RPMI7951 (cell line): ENCODE measurements at places on chromosomes 6 and 20. TPM values are rescaled to one million over a fixed set of nuclear protein-coding genes. Genes with fewer than 3 reads are reported as not detected.
A peak's percentile ranks its signal among the peaks of the same experiment; 100 is the strongest.

- peak; percentile 20 for DNase-seq
Measured at GRCh38 chr6:132937466-132937906, 123.1 kb downstream of the RPS12 start.

- peak; percentile 34 for DNase-seq
Measured at GRCh38 chr6:151269321-151269995, 29.7 kb downstream of the AKAP12 start.

- DNase-seq: no peak
Measured at GRCh38 chr6:73180076-73180738, 45.1 kb downstream of the KHDC1L start.

- no peak for DNase-seq
Measured at GRCh38 chr6:12024699-12025434, 12.8 kb downstream of the HIVEP1 start.

- DNase-seq: peak; percentile 86
Measured at GRCh38 chr6:17418281-17419188, 25.1 kb downstream of the CAP2 start.

GRCh38 chr6:10033223-10033829, 381.5 kb downstream of the TFAP2A start:
- DNase-seq: peak; percentile 62

DNA sequence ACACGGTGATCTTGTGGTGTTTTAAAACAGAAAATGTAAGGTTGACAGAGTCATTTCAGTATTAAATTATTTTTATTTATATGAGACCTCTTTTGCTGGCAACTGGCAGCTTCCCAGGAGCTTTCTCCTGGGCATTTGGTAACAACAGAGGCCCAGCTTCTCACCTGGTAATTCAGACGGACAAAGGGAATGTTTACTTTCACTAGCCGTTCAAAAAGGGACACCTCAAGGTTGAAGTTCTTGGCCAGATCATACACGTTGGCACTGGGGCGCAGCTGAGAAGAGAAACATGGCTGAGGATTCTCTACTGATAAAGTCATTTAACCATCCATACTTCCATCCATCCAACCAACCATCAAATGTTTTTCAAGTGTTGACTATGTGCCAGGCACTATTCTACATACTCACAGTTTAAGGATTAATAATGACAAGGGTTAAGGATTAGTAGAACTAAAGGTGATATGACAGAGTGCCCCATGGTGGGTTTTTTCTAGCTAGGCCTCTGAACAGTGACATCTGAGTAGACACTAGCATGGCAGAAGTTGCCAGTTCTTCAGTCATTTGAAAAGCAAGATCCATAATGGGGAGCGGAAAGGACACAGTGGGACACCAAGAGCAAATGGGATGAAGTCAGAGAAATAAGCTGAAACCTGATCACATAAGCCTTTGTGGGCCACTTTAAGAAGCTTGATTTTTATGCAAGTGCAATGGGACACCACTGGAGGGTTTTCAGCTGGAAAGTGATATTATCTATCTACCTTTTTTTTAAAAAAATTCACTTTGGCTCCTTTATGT, 25.1 kb downstream of the ZNFX1 start:
- no peak for DNase-seq

GRCh38 chr6:139820210-139820609, 445.8 kb upstream of the CITED2 start:
- DNase-seq: peak; percentile 65

- DNase-seq: peak; percentile 45
Measured at GRCh38 chr6:110530671-110531070, 54.3 kb upstream of the SLC22A16 start.

DNA sequence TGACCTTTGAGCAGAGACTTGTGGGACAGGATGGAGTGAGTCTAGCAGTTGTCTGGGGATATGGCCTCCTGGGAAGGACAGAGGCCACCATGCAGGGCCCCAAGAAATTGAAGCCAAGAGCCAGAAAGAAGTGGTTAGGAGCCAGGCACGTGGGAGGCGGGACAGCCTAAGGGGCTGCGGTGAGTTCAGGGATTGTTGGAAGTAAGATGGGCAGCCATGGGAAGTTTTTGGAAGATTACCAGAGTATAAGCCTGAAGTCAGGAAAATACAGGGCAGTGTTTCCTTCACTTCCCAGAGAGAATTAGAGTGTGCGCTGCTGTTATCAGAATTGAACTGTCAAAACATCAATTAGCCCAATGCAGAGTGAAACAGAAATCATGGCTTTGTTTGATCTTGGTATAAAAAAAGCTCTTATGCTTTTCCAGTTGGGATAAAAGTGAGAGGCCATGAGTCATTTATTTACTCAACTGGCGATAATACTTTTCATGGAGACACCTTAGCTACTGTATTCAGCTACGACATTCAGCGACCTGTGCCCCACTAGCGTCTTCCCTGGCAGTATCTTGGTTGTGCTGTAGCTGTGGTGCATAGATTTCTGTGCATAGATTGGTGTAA, 66.9 kb downstream of the PHACTR2 start:
- peak; percentile 69 for DNase-seq

DNA sequence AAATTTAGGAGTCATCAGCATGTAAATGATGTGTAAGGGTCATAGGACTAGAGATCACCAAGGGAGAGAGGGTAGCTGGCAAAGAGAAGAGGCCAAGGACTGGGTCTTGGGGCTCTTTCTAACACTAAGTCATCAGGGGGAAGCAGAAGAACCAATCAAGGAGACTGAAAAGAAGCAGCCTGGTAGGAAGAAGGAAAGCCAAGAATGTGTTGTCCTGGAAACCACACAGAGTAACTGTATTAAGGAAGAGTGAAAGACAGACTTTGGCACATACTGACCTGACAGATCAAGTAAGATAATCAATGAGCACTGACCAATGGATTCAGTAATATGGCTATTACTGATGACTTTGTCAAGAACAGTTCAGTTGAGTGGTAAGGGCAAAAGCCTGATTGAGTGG, 42.3 kb upstream of the LAMA4 start:
- DNase-seq: no peak

- DNase-seq: no peak
Measured at GRCh38 chr6:35213298-35213791, 411 bp upstream of the SCUBE3 start.

DNA sequence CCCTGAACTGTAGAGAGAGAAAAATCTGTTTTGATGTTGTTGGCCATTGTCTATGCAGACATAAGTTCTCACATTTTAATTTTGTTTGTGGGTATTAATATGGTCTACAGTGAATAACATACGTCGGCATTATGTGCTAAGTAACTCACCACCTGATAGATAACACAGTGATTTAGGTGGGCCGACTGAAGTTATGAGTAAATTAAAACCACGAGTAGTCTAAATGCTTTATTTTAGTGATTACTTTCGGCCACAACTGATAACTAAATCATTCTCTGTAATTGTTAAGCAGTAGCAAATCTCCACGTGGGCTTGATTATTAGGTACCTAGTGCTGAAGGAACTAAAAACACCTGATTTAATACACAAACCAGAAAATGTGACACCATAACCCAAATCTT, 1.1 kb downstream of the DOP1A start:
- DNase-seq: no peak

DNA sequence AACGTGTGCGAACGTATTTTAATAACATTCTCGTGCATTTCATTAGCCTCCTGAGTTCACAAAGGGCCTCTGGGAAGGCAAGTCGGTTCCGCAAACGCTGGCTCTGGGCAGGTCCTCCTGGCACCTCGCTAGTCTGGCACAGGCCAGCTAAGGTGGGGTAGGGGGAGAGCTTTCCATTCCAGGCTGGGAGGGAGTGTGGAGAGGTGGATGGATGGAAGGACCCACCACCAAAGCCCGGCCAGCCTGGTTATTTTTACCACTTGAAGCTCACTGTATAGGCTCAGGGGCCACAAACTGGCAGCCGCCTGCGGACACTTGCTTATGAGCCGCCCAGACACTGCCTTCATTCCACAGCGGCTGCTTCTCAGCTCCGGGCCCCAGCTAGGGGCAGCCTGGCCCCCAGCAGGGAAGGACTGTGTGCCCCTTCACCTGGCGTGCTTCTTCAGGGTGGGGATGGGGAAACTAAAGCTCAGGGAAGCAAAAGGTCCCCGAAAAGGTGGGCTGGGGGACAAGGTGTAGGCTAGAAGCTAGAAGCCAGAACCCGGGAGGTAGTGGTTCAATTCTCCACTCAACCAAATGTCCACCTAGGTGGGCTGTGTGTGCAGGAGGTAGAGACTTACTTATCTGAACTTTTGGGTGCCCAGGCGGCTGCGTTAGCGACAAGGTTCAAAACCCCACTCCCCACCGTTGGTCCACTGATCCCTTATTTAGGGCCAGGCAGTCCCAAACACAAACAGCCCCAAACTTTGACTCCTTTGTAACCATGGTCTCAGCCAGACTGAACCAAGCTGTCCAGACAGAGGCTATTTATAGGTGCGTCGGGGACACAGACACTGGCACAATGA, 1.7 kb downstream of the PMEPA1 start:
- no peak for DNase-seq

DNA sequence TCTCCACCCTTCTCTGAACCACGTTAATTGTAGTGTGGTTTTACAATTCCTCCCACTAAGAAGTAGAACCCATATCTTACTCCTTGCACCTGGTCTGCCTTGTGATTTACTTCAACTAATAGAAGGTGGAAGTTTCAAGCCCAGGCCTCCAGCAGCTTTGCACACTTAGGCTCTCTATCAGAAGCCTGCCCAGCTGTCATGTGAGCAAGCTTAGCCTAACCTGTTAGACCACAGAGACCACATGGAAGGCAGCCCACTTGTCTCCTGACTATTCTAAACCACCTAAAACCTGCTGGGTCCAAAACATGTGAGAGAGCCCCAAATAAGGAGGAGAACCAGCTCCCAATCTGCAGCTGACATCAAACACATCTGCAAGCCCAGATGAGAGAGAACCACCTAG, 127.6 kb upstream of the BTBD3 start:
- no peak for DNase-seq

GRCh38 chr6:101413773-101414172, 20.3 kb downstream of the GRIK2 start:
- DNase-seq: no peak

DNA sequence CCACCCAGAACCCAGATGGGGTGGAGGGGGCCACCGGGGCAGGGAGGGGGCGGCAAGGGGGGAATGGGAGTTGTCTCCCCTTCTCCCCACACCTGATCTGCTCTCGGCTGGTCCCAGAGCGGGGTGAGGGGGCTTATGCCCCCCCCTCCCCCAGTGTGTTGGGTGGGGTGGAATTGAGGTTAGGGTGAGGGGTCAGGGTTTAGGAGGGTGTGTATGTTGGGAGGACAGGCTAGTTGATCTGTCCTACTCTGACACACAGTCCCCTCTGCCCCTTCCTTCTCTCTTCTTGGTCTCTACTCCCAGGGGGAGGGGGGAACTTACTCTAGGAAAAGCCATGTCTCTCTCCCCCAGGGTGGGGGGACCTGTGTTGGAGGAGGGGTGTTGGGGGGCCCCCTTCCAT, 1.9 kb upstream of the ZBTB9 start:
- DNase-seq: no peak

GRCh38 chr20:5504061-5504739, 187.4 kb upstream of the PROKR2 start:
- DNase-seq: peak; percentile 46

GRCh38 chr6:15874821-15875220, 212.0 kb upstream of the DTNBP1 start:
- DNase-seq: peak; percentile 44

DNA sequence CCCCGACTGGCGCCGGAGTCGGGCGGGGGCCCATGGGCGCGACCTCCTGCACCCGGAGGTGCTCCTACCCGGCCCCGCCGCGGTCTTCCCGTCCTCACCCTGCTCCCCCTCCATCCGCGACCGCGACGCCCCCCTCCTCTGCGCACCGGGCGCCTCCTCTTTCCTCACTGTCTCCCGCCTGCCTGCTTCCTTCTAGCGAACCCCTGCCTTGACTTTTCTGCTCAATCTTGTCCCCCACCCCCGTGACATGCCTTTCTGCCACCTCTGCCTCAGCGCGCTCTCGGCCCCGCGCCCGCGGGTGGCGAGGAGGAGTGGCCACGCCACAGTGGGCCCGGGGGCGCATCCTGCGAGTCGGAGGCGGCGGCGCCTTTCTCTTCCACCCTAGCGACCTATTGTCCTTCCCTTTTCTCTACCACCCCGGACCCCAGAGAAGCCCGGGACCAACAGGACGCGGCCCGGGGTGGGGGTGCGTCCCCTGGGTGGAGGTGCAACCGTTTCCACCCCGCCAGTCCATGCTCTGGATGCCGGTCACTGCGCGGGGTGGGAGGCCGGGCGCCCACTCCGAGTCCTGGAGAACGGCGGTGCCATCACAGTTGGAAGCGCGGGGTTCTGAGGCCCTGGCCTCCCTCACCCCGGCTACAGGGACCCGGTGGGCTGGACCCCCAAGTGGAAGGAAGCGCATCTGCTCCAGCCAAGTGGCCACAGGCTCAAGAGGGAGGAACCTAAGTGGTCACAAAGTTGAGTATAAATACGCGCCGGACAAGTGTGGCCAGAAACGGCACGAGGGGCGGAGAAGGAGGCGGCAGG, 2.0 kb downstream of the PDE10A start:
- no peak for DNase-seq

DNA sequence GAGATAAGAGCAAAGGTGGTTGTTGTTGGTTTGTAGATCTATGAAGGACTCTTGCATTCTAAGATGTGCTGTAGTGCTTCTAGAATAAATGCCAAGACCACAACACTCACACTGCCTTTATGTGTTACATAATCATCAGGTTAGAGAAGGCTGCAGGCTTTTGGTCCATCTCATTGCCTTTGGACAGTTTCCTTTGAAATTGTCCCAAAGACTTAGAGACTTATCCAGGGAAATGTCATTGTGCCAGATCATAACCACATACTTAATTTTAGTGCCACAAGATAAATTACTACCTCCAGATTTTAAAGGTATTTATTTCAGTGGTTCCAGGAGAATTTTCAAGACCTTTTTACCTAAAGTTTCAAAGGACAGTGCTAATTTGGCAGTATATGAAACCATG, 666.6 kb upstream of the CITED2 start:
- peak; percentile 35 for DNase-seq

KHDC1 gene
- 0.60 and 2.1 TPM in 2 replicates for total RNA-seq

NKAPL gene
- not detected in 2 replicates for total RNA-seq

RNF144B gene
- 0.10 TPM in 1 of 2 replicates, not detected in the other for total RNA-seq

PSMF1 gene
- total RNA-seq: 98.6 and 99.8 TPM in 2 replicates

TSPO2 gene
- not detected in 2 replicates for total RNA-seq

NR2E1 gene
- total RNA-seq: 0.10 TPM in 1 of 2 replicates, not detected in the other

C6orf132 gene
- total RNA-seq: not detected in 2 replicates

CDH4 gene
- total RNA-seq: 0.12 and 0.29 TPM in 2 replicates

GSTA3 gene
- not detected in 2 replicates for total RNA-seq

COMMD7 gene
- total RNA-seq: 60.2 and 75.8 TPM in 2 replicates

OR2H1 gene
- not detected in 2 replicates for total RNA-seq

HLA-DPB1 gene
- 29.6 and 35.4 TPM in 2 replicates for total RNA-seq

MTFR2 gene
- 7.8 and 17.1 TPM in 2 replicates for total RNA-seq

GTF3C6 gene
- total RNA-seq: 106 and 116 TPM in 2 replicates

MUC22 gene
- not detected in 2 replicates for total RNA-seq

NT5E gene
- total RNA-seq: 395 and 427 TPM in 2 replicates
